ENCODE measurements at places on chromosomes 3 and 15.

DNA sequence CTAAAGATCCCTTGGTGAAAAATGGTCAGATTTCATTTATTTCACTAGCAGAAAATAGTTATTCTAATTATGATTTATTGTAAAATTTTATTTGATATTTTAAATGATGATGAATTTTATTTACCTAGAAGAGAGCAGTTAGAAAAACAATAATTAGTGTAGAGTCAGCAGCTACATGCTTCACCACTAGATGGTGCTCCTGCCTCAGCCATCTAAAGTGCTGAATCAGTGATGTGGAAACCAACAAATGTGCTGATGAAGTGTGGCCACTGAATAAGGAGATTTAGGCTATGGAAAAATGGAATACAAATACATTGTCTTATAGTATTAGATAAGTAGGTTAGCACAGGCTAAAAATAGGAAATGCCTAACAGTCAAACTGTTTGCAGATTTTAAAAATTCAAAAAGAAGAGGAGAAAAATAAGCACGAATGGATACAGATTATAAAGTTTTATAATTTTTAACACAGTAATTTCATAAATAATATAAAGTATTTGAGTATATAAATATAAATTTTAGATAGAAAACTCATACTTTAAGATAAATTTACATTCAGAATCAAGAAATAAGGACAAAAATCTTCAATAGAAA lies 109.8 kb downstream of the PPP2R3A start:
- DNase-seq: peak; percentile 63

- DNase-seq: no peak
These were observed 137.7 kb downstream of the PLD1 start for GRCh38 chr3:171672538-171672937.

- no peak for DNase-seq
These were observed 8.1 kb upstream of the PRR23E start for GRCh38 chr3:127184870-127185216.

- DNase-seq: no peak
These were observed 34.7 kb upstream of the ZPLD1 start for GRCh38 chr3:102400142-102400541.

DNA sequence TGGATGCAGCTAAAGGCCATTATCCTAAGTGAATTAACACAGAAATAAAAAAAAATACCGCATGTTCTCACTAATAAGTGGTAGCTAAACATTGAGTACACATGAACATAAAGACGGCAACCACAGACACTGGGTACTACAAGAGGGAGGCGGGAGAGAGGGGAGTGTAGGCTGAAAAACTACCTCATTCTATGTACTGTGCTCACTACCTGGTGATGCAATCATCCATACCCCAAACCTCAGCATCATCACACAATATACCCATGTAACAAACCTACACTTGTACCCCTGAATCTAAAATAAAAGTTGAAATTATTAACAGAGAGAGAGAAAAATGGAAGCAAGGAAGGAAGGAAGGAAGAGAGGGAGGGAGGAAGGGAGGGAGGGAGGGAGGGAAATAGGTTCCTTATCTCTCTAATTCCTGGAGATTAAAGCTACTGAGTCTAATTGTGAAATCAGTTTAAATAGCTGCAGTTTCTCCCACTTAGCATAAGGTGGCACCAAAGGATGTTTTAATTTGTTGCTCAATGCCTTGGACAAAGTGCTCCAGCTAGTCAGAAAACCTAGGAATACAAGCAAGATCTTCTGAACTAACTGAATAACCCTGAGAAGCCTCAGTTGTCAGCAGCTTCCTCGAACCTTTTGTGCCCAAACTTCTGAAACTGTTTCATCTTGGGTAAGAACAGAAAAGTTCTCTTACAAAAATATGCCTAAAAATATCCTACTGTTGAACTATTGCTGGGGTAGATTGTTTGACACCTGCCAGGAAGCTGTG lies 79.4 kb upstream of the ATP11B start:
- DNase-seq: no peak

- DNase-seq: peak; percentile 3
These were observed 63.9 kb downstream of the TMCC1 start for GRCh38 chr3:129829640-129830039.

DNA sequence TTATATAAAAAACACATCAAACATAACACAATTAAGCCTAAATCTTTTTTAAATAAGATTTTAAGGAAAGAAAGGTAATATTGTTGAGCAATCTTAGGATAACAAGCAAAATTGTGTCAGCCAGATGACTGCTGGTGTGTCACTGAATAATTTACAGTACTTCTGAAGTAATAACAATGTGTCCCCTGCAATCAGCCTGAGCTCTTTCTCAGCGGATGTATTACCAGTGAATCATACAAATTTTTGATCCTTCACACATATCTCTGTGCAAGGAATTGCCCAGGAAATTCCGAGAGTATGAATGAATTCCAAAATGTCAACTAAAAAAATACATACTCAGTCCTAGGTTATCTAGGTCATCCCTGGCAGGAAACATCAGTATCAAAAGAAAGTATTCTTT lies 76.6 kb upstream of the PTX3 start:
- no peak for DNase-seq

DNA sequence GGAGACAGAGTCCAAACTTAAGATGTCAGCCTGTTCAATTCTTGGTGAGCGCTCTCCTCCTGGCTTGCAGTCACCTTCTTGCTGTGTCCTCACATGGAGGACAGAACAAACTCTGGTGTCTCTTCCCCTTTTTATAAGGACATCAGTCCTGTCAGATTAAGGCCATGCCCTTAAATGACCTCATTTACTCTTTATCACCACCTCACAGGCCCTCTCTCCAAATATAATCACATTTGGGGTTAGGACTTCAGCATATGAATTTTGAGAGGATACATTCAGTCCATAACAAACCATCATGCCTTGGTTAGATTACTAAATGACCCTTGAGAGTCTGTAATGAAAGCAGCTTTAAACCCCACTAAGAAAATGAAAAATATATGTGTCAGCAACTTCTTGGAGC lies 175.2 kb downstream of the TAFA4 start:
- no peak for DNase-seq

GRCh38 chr3:152398495-152398894 lies 129.8 kb downstream of the MBNL1 start:
- no peak for DNase-seq

- no peak for DNase-seq
These were observed 3.8 kb upstream of the CMTM6 start for GRCh38 chr3:32506466-32506865.

DNA sequence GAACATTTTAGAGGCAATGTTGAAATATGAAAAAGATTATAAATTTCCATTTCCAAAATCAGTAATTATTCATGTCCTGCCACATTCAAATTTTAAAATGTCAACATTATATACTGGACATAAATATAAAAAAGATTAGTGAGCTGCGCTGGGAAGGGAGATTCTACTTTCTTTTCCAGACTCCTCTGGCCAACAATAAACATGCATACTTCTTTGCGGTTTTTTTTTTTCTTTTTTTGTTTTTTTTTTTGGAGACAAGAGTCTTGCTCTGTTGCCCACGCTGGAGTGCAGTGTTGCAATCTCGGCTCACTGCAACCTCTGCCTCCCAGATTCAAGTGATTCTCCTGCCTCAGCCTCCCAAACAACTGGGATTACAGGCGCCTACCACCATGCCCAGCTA lies 105.5 kb downstream of the ADAM10 start:
- DNase-seq: no peak

- DNase-seq: no peak
These were observed 1018.2 kb downstream of the DIPK2A start for GRCh38 chr3:144989807-144990206.

- DNase-seq: no peak
These were observed 38.5 kb downstream of the ARPP21 start for GRCh38 chr3:35677797-35678196.

- no peak for DNase-seq
These were observed 95.3 kb downstream of the ITPR1 start for GRCh38 chr3:4588466-4588865.

GRCh38 chr15:96345560-96346399 lies 15.3 kb downstream of the NR2F2 start:
- no peak for DNase-seq

DNA sequence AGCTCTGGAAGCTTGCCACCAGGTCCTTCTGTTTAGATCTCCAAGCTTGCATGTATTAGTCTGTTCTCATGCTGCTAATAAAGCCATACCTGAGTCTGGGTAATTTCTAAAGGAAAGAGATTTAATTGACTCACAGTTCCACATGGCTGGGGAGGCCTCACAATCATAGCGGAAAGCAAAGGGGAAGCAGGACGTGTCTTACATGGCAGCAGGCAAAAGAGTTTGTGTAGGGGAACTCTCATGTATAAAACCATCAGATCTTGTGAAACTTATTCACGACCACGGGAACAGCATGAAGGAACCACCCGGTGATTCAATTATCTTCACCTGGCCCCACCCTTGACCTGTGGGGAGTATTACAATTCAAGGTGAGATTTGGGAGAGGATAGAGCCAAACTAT lies 147.0 kb upstream of the PROK2 start:
- no peak for DNase-seq

DNA sequence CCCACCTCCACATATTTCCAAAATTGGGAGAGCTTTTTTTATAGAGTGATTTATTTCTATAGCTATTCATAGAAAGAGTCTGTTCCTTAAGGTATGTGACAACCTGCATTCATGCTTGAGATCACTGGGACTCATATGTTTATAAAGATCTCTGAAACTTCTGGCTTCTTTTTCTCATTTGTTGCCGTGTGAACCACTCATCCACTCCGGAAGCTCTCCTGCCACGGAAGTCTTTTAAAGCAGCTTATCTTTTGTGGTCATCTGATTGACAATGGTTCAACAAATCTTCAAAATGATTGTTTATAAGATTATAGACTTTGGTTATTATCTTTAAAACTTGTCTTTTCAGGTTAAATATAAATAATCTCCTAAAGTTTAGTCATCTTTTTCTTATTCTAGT lies 260.5 kb downstream of the C3orf38 start:
- no peak for DNase-seq

DNA sequence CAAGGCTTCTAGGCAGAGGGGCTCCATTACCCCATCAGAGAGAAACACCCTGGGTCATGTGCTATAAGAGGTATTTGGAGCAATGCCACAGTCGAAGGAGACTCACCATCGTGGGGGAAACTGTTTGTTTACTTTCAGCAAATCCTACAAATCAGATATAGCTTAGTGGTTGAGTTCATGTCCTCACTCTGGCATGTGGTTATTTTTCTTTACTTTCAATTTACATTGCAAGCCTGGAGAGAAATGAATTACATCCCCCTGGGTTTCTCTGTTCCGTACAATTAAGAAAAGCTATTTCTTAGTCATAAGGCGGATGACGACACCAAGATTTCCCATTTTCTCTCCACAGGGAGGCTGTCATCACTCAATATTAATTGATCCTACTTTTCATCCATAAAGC lies 36.9 kb downstream of the RFTN1 start:
- DNase-seq: no peak

- no peak for DNase-seq
These were observed 43.1 kb downstream of the FSTL1 start for GRCh38 chr3:120407508-120408287.

DNA sequence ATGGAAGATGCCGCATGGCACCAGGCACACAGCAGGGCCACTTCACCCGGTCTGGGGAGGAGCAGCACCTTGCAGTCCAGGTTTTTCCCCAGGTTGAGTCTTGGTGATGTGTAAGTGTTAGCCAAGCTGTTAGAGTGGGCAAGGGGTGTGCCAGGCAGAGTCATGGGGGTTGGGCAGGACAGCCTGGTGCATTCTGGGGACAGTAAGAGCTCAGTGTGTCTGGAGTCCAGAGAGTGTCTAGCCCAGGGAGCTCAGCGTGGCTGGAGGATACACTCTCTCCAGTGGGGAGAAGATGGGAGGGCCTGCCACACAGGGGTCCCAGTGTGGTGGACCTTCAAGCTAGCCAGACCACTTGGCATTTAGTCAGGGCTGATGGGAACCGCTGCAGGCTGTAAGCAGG lies 87.4 kb downstream of the AAGAB start:
- DNase-seq: no peak

- DNase-seq: no peak
These were observed 8.8 kb upstream of the OCA2 start for GRCh38 chr15:28107904-28108275.

GRCh38 chr3:27646896-27647295 lies 75.2 kb downstream of the EOMES start:
- DNase-seq: no peak

DNA sequence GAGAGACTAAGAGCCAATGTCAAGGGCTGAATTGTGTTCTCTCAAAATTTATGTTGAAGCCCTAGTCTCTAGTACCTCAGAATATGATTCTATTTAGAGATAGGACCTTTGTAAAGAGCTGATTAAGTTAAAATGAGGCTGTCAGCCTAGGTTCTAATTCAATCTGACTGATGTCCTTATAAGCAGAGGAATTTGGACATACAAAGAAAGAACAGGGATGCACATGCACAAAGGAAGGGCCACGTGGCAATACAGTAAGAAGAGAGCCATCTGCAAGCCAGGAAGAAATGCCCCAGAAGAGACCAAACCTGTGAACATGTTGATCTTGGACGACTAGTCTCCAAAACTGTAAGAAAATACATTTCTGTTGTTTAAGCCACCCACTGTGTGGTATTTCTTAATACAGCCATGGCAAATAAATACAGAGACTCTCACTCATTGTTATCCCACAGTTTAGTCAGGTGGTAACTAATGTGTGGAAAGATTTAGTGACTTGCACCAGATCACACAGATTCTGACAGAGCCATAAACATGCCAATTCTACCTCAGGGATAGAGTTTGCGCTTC lies 652.2 kb downstream of the NAALADL2 start:
- no peak for DNase-seq

- no peak for DNase-seq
These were observed 5.6 kb downstream of the GALNT15 start for GRCh38 chr3:16179771-16180736.

DNA sequence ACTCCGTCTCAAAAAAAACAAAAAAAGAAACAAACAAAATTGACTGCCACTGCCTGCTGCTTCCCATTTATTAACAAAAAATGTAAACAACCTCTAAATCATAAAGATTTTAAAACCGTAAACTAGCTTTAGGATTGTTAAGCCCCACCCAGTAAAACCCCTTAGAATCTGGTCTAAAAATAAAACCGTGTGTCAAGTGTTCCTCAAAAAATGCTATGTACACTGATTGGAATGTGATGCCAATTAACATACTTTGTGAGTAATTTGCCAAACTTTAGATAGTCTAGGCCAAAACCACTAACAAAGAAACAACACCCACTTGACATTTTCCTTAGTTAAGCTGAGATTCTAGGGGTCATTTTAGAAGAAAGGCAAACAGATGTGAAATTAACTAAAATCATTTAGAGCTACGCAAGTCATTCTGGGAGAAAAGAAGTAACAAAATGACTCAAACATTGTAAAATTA lies 5.3 kb downstream of the RAF1 start:
- no peak for DNase-seq

GRCh38 chr15:58771621-58772250 lies 634 bp downstream of the MINDY2 start:
- no peak for DNase-seq

GRCh38 chr3:152728231-152728980 lies 106.5 kb upstream of the P2RY1 start:
- no peak for DNase-seq

DNA sequence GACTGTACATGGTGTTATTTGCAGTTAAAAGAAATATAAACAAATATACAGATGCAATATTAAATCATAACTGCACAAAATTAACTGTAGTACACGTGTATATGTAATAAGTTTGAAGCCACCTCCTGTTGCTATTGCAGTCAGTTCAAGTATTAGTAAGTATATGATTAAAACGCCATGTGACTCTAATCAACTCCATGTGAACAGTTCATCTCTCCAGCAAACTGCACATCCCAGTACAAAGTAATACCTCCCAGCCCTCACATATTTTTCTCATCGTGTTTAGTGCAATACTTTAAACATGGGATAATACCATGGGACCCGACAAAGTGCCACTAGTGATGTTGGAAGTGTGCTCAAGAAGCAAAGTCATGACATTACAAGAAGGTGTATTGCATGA lies 34.6 kb downstream of the PDCD10 start:
- no peak for DNase-seq
